ENCODE measurements at places on chromosomes 4 and X. TPM values are rescaled to one million over a fixed set of nuclear protein-coding genes. Genes with fewer than 3 reads are reported as not detected.
A peak's percentile ranks its signal among the peaks of the same experiment; 100 is the strongest.

DNA sequence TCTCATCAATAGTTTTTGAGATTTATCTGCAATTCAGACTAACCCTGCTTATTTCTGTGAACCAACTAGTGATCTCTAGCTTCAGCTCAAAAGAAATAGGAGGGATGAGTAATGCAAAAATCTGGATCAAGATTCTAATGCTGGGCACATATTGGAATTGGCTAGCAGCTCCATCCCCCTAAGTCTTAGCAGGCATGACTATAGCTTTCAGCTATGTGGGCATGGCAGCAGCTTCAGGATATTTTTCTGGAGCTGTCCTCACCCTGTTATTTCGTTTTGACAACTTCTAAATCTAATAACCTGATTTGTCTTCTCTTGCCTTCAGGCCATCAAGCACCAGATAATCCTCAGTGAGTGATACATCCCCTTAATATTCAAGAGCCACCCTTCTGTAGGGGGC is 50.8 kb upstream of the GNPDA2 start:
- no peaks in the 10 kb centered on the region for H3K36me3 ChIP-seq
- H3K27me3 ChIP-seq, result no peaks in the 10 kb centered on the region
- DNase-seq, result no peak
- H3K27ac ChIP-seq, result no peak overlapping the region

TMEM175 gene
- 45.3 TPM for total RNA-seq

RHOXF2 gene
- not detected for total RNA-seq

DNA sequence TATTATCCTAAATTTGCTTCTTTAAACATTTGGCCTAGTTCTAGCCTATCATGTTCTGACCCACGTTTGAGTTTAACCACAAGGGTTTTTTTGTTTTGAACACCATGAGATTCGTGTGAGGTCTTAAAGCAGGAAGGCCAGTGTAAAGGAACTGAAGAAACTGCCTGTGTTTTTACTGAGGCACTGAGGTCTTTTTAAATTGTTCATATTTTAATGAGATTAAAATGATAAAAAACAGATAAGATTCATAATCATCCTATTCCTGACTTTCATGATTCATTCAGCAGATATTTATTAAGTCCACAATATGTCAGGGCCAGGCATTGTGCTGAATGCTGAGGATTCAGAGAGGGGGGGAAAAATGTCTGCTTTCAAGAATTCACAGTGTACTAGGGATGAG is 3.2 kb downstream of the RPS6KA3 start:
- no peak for DNase-seq
- peak overlapping the region; percentile 65 for H3K4me3 ChIP-seq
- H3K4me1 ChIP-seq, result peaks cover 42% of the 10 kb centered on the region
- H3K27me3 ChIP-seq, result no peaks in the 10 kb centered on the region

GRCh38 chr4:113232194-113232593 is 182.7 kb downstream of the ANK2 start:
- H3K4me3 ChIP-seq, result no peak overlapping the region
- DNase-seq, result no peak
- no peak overlapping the region for H3K27ac ChIP-seq
- H3K27me3 ChIP-seq, result no peaks in the 10 kb centered on the region
- no peaks in the 10 kb centered on the region for H3K4me1 ChIP-seq

Data from lower lobe of right lung (tissue), 2 donors.